Suppressor macrophage (primary cell): ENCODE measurements at places on chromosomes 7 and 10.

DNA sequence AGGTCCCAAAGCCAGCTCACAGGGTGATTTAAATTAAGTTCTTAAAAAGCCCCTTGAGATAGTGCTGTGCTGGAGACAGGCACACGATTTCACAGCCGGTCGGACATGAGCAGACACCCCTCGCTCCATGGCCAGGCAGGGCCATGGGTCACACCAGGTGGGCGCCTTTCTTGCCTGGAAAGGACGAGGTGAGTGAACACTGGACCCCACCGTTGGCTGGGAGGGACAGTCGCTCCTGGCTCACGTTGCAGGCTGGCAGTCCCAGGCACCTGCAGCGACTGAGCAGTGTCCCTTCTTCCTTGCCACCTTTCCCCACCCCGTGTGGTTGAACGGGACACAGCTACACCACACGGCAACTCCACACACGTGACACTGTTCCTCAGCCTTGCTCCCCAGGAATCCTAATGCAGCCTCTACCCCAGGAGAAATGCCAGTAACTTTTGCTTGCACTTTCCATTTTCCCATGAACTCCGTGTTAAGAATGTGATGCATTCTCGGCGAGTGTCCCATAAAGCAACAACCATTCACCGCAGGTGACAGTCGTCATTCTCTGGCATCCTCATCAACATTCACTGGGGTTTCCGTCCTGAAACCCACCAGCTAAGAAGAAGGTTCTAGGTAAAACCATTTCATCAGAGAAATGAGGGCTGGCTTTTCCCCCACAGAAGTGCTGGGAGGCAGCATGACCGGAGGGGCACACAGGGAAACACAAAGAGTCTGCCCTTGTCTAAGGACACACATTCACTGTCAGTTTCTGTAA, 217.4 kb downstream of the ZMYND11 start:
- DNase-seq: no peak

DNA sequence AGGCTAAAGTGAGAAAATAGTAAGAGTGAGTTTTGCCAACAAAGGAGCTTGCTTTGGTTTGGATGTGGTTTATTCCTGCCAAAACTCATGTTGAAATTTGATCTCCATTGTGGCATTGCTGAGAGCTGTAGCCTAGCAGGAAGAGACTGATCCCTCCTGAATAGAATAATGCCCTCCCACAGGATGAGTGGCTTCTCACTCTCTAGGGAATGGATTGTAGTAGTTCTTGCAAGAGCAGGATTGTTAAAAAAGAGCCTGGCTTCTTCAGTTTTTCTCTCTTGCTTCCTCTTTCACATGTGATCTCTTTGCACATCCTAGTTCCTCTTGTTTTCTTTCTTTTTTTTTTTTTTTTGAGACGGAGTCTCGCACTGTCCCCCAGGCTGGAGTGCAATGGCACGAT, 34.4 kb downstream of the ASAH2 start:
- DNase-seq: peak; percentile 39

DNA sequence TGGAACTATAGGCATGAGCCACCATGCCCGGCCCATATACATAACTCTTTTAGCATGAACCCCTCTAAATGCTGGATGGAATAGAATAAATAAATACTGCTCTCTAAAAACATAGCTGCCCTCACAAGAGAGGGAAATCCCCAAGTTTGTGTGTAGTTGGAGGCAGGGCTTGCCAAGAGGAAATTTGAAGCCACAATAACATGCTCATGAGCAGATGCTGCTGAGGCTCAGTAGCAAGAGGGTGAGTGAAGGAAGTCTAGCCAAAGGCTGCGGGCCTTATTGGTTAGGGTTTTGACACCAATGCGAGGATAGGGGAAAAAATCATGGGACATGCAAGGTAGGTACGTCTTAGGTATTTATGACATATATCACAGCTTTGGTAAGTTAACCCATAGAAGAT, 17.3 kb downstream of the TPK1 start:
- DNase-seq: no peak

GRCh38 chr7:9657257-9657656, 1223.8 kb downstream of the NXPH1 start:
- no peak for DNase-seq

GRCh38 chr7:127715901-127716300, 63.9 kb downstream of the SND1 start:
- no peak for DNase-seq

GRCh38 chr10:58723966-58724365, 211.3 kb downstream of the BICC1 start:
- DNase-seq: no peak

- no peak for DNase-seq
Observed at GRCh38 chr10:101400585-101400984, 46.6 kb downstream of the BTRC start.

DNA sequence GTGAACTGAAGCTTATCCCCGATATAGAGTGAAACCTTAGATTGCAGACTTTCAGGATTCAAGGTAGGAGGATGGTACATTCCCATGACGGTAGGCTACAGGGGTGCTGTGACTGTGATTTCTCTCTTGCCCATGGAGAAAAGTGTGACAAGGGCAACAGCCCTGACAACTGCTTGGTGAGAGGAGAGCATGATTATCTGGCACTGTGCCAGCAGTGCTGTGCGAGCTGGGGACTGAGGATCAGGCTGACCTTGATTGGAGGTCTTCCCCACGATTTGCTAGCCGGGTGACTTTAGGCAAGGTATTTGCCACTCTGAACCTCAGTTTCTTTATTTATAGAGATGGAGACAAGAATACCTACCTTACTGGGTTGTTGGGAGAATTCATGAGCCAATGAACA, 229.5 kb downstream of the PTEN start:
- DNase-seq: no peak

GRCh38 chr7:77699056-77699455, 2.8 kb downstream of the RSBN1L start:
- no peak for DNase-seq

DNA sequence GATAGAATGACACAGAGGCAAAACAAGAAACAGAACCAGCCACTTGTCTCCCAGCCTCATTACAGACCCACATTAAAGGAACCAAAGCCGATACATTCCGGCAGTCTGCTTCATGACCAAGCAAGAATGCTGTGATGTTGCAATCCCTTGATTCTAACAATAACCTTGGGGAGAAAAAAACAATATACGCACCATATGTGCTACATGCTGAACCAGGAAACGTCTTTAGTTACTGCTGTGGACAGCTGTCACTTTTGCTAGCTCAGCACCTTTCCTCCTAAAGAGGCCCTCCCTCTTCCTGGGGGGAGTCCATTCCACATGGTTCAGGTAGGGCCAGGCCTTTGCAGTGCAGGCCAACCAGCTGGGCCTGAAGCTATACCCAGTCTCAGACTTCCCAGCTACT, 79.1 kb downstream of the PRTFDC1 start:
- peak; percentile 95 for DNase-seq

DNA sequence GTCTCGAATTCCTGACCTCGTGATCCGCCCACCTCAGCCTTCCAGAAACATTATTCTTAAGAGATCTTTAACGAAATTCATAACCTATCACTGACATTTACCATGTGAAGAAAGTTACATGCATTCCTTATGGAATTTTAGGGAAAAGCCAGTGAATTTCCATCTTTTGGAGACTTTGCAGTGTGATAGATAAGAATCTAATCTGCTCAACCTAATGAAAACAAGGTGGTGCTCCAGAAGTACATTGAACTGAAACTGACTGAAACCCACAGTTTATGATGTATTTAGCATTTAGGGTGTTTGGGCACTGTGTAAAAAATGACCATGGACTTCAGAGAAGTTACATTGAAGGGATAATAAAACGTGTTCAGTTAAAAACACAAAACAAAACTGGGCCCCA, 43.6 kb downstream of the SRI start:
- no peak for DNase-seq

DNA sequence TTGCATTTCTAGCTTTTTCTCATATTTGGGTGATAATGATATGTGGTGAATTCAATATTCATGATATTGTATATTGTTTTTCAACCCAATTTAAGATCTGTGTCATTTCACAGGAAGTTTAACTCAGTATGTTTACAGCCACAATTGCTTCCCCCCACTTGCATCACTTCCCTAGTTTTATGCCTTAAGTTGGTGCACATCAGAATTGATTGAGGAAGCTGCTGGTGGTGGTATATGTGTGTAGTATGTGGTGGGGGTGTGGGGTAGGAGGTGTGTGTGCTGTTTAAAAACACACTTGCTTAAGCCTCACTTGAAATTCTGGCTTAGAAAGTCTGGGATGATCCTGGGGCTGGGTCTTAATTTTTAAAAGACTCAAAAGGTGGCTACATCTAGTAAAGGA, 245.1 kb upstream of the AOAH start:
- peak; percentile 76 for DNase-seq

DNA sequence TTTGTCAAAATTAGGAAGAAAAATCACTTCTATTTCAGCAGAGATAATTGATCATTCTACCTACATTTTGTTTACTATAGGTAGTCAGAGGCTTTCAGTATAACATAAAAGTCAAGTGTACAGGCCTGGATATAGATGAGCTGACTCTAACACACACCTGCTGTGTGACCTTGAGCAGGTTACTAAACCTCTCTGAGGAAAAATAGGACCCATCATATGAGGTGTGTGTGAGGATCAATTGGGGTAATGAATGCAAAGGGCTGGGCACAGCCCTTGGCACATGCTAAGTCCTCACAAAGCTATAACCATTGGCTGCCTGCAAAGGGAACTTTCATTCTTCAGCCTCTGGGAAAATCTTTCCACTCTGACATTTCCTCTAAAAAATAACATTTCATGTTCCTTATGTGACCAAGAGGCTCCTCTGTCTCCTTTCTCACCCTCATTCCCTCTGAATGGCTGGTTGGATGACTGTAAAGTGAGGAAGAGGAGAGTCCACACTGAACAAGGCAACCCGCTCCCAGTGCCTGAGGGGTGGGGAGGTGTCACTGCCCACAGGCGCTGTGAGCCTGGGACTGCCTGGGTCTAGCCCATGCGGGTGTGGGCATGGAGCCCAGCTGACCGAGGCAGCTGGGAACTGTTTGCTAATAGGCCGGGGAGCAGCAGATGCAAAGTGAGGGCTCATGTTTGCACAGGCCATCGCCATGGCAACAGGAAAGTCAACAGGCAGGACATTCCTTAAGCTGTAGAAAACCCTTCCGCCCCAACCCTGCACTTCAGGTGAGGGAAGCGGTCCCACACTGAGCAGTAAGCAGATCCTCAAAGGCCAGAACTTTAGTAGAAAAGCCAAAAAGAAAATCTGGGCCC, 36.8 kb downstream of the MYOF start:
- peak; percentile 68 for DNase-seq

DNA sequence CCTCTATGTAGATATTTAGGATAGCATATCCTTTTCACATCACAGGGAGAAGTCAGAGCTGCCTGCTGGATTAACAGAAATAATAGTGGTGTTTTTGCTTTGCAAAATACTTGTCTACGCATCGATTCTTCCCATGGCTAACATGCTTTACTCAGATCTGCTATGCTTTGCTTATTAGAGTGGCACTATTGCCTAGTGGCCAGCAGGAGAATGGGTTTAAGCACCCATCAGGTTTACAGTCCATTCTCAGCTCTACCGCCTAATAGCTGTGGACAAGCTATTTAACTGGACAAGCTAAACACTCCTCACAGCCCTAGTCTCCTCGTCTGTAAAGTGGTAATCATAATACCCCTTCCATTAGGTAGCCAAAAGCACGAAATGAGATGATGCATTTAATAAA, 218.2 kb upstream of the CCDC6 start:
- no peak for DNase-seq

GRCh38 chr10:102670871-102671434, 26.7 kb downstream of the TRIM8 start:
- no peak for DNase-seq

DNA sequence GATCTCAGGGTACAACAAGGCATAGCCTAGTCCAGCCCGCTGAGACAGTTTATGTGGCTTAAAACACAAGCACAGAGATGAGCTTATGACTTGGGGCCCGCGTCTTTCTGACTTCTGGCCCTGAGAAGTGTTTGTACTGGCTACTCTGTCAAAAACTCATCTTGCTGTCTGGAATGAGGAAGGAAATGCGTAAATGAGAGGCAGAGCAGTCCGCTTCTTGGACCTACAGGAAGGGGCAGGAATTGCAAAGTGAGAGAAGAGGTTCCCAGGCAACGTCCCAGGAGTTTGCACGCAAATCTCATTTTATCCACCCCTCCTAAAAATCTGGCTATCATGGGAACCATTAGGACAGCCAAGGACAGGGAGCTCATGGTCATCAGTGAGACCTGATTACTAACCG, 5.5 kb downstream of the ANXA11 start:
- peak; percentile 89 for DNase-seq

GRCh38 chr7:94576316-94576715, 66.7 kb downstream of the CASD1 start:
- DNase-seq: no peak

DNA sequence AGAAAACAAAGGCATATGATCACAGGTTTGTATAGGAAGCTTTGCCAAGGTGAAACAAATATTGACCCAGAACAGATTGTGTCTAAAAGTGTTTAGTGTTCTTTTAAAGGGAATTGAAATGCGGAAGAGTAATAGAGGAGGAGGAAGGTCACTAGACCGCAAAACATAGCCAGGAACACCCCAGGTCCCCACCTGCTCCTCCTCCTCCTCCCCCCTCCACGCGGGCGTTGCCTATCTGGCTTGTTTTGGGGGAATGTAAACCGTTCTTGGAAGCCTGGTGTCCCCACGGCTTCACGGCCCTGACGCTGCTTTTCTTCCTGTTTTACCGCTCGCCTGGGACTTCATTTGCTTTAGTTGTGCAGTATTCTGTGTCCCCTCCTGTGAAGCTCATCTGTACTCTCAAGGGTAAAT, 81.0 kb upstream of the PFKP start:
- peak; percentile 20 for DNase-seq

DNA sequence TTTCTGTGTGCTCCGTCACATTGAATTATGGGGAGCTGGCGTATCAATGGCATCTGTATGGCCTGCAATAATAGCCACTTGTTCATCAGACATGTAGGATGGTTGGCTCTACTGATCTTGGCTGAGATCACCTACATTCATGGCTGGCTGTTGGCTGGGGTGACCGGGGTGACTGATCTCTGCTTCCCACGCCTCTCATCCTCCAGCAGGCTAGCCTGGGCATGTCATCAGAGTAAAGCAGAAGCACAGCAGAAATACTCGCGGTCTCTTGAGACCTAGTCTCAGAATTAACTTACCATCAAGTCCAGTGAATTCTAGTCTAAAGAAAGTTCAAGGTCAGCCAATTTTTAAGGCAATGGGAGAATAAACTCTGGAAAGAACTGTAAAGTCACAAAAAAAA, 257.7 kb upstream of the GLI3 start:
- DNase-seq: no peak

DNA sequence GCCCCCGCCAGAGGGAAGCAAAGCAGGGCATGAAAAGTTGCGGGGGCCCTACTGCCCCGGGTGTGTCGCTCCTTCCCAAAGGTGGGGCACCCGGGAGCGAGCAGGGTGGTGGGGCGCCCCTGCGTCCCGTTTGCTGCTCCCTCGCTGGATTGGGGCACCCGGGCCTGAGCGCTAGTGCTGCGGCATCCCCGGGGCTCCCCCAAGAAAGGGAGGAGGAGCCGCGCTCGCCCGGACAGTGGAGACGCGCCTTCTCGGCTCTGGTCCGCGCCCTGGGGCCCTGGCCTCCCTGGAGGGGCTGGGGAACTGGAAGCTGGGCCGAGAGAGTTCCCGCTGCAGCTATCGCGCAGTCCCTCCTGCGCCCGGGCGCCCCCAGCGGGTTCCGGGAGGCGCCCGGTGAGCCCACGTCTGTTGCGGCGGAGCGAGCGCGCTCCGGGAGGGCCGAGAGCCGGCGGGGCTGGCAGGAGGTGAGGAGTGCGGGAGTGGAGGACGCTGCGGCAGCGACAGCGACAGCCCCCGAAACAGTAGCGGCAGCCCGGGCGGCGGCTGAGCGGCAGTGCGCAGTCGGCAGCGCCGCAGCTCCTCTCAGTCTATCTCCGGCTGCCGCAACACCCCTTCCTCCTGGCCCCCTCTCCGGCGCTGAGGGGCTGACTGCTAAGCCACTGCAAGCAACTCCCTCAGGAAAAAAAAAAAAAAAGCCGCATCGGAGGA, 504 bp upstream of the BMPER start:
- peak; percentile 12 for DNase-seq
